ENCODE measurements at places on chromosomes 11 and 22. TPM values are rescaled to one million over a fixed set of nuclear protein-coding genes. Genes with fewer than 3 reads are reported as not detected.
A peak's percentile ranks its signal among the peaks of the same experiment; 100 is the strongest.

The SMIM35 gene
- total RNA-seq: not detected

DNA sequence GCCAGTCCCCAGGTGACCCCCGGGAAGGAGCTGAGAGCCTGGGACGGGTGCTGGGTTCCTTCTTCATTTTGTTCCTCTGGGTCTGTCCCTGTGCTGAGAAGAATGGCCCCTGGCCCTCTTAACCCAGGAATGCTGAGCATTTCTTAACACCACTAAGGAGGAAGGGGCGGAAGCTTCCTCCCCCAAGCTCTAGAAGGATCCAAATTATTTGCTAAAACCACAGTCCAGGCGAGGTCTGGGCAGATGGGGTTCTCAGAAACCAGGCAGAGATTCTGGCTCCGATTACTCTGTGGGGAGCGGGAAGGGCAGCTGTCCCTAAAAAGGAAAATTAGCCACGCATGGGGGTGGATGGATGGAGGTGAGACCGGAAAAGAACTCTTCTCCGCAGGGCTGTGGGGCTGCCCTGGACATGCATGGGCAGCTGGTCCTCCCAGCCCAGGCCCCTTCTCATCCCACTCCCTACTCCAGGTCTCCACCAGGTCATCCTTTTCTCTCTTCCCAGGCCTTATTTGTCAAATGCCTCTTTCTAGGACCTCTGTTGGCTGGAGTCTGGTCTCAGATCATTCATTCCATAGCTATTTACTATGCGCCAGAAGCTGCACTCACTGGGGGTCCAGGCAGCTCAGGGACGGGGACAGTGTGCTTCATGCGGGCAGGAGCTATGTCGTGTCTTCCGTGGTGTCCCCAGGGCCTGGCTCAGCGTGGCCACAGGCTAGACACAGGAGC lies 45.0 kb upstream of the MYH9 start:
- H3K4me1 ChIP-seq: peaks cover 32% of the 10 kb centered on the region
- no peak for DNase-seq
- H3K27me3 ChIP-seq: no peaks in the 10 kb centered on the region
- H3K4me3 ChIP-seq: no peak overlapping the region

DNA sequence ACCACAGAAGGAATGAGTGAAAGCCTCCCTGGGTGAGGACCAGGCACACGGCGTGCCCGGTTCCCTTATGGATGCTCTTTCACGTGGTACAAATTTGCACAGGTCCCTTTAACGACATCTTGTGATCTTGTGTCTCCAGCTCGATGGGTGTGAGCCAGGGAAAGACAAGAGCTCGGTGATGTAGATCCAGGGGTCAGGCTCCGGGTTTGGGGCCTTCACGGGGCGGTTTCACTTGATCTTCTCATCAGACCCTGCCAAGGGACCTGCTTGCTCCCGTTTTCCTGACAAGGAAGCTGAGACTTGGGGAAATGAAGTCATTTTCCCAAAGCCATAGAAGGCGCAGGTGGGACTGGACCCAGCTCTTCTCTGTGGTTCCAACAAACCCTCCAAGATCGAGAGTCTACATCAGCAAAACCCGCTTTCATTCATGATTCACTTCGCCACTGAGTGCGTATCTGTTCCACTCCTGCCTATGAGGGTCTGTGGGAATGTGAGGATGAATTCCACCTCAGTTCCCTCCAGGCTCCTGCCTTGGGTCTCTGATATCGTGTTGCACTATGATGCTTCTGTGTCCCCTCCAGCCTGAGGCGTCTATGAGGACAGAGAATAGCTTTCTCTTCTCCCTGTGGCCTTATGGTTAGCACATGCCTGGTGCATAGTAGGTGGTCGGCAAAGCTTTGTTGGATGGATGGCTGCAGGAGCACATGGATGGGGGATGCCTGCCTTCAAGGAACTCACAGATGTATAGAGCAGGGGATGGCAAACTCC lies 45.0 kb upstream of the ANO1 start:
- no peak overlapping the region for H3K27ac ChIP-seq
- no peaks in the 10 kb centered on the region for H3K4me1 ChIP-seq
- no peaks in the 10 kb centered on the region for H3K36me3 ChIP-seq
- peaks cover 12% of the 10 kb centered on the region for H3K27me3 ChIP-seq

DNA sequence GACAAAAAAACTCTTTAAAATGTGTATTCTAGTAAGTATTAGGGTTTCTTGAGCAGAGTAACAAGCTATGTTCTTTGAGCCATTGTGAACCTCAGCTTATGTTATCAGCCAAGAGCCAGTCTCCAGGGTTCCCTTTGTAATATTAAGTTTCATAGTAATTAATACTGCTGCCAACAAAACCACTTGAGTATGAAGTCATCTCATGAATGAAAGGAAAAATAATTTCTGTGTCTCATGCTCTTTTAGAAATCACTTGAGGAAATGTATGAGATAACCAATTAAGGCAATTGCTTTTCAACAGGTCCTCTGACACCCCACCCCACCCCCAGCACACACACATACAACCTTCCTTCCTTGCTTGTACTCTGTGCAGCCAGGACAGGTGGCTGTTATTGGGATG lies 59.9 kb downstream of the BBOX1 start:
- H3K36me3 ChIP-seq: no peaks in the 10 kb centered on the region
- H3K27me3 ChIP-seq: peaks cover 6% of the 10 kb centered on the region
- DNase-seq: no peak
- H3K4me1 ChIP-seq: no peaks in the 10 kb centered on the region

The PARVA gene
- total RNA-seq: 0.04 TPM

GRCh38 chr11:17601676-17602075 lies 54.6 kb downstream of the OTOG start:
- H3K4me1 ChIP-seq: peaks cover 9% of the 10 kb centered on the region
- DNase-seq: no peak
- peaks cover 4% of the 10 kb centered on the region for H3K27me3 ChIP-seq
- no peak overlapping the region for H3K4me3 ChIP-seq

The KIRREL3 gene
- not detected for total RNA-seq

- peaks cover 8% of the 10 kb centered on the region for H3K27me3 ChIP-seq
- H3K4me3 ChIP-seq: no peak overlapping the region
- no peak overlapping the region for H3K27ac ChIP-seq
- peaks cover 33% of the 10 kb centered on the region for H3K36me3 ChIP-seq
Measured at GRCh38 chr22:39309364-39309861, 10.0 kb downstream of the RPL3 start.

DNA sequence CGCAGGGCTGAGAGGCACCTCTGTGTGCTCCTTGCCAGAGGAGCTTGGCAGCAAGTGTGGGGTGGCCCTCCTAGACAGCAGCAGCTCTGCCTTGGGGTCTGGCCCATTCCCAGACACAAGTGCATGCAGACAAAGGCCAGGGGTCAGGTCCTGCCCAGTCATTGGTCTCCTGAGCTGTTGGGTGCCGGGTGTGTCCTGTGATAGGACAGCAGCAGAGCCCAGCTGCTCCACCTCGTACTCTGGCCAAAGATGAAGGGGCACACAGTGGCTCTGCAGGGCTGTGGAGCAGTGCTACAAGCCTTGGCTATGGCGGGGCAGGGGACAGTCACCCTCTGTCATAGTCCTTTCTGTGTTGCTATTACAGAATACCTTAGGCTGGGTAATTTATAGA lies 17.3 kb upstream of the OSBPL5 start:
- no peaks in the 10 kb centered on the region for H3K4me1 ChIP-seq
- H3K36me3 ChIP-seq: no peaks in the 10 kb centered on the region
- H3K27ac ChIP-seq: no peak overlapping the region
- no peak overlapping the region for H3K4me3 ChIP-seq
- no peaks in the 10 kb centered on the region for H3K27me3 ChIP-seq

DNA sequence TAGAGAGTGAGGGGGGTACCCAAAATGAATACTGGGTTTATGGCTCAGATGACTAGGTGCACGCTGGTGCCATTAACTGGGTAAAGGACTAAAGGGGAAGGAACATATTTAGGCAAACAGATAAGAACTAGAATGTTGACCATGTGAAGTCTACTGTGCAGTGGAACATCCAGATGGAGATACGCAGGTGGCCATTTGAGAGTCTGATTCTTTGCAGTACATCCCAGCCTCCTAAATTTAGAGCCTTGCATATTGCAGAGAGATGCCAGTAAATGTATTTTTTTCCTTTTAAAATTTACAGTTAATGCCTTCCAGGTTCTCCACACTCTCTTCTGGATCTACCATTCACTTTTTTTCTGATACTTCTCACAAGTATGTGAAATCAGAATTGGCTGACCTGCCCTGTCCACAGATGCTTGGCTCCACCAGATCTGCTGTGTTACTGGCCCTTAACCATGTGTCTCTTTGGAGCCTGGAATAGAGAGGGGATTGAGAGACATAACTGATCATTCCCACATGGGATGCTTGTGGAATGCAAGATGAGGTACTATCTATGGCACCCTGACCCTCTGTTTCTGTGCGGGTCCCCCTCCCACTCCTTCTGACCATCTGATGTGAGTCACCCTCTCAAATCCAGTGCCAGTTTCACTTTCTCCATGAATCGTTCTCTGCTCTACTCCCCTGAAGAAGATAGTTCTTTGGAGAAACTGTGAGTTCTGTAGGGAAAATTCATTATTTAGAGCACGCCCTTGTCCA lies 77.0 kb upstream of the NCAM1 start:
- no peaks in the 10 kb centered on the region for H3K36me3 ChIP-seq
- H3K27me3 ChIP-seq: no peaks in the 10 kb centered on the region
- no peaks in the 10 kb centered on the region for H3K4me1 ChIP-seq
- H3K27ac ChIP-seq: no peak overlapping the region
- DNase-seq: no peak
- no peak overlapping the region for H3K4me3 ChIP-seq

The DCHS1 gene
- total RNA-seq: 1.4 TPM

DNA sequence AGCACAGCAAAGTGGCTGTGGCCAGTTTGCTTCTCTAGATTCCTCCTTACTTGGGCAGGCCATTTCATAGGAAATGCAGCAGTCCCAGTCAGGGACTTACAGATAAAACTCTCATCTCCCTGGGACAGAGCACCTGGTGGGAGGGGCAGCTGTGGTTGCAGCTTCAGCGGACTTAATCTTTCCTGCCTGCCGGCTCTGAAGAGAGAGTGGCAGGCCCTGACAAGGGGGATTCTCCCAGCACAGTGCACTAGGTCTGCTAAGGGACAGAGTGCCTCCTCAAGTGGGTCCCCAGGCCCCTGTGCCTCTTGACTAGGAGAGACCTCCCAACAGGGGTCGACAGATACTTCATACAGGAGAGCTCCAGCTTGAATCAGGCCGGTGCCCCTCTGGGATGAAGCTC lies 1649.1 kb downstream of the LRRC4C start:
- no peak overlapping the region for H3K27ac ChIP-seq
- no peaks in the 10 kb centered on the region for H3K36me3 ChIP-seq
- H3K27me3 ChIP-seq: no peaks in the 10 kb centered on the region
- DNase-seq: no peak
- no peak overlapping the region for H3K4me3 ChIP-seq

The PAX6 gene
- total RNA-seq: not detected

- H3K36me3 ChIP-seq: peaks cover 10% of the 10 kb centered on the region
- peak overlapping the region; percentile 99 for H3K4me3 ChIP-seq
- peak; percentile 13 for DNase-seq
- H3K4me1 ChIP-seq: peaks cover 46% of the 10 kb centered on the region
Measured at GRCh38 chr22:40855071-40855978, 1.1 kb downstream of the ST13 start.

GRCh38 chr11:19259487-19260345 lies 19.0 kb upstream of the E2F8 start:
- H3K27me3 ChIP-seq: no peaks in the 10 kb centered on the region
- no peak overlapping the region for H3K27ac ChIP-seq
- H3K4me3 ChIP-seq: no peak overlapping the region
- peak; percentile 44 for DNase-seq
- no peaks in the 10 kb centered on the region for H3K4me1 ChIP-seq

- H3K27me3 ChIP-seq: no peaks in the 10 kb centered on the region
- DNase-seq: no peak
- H3K36me3 ChIP-seq: peaks cover 73% of the 10 kb centered on the region
- peaks cover 69% of the 10 kb centered on the region for H3K4me1 ChIP-seq
- H3K27ac ChIP-seq: no peak overlapping the region
Measured at GRCh38 chr11:83166193-83166866, 9.4 kb downstream of the PCF11 start.

DNA sequence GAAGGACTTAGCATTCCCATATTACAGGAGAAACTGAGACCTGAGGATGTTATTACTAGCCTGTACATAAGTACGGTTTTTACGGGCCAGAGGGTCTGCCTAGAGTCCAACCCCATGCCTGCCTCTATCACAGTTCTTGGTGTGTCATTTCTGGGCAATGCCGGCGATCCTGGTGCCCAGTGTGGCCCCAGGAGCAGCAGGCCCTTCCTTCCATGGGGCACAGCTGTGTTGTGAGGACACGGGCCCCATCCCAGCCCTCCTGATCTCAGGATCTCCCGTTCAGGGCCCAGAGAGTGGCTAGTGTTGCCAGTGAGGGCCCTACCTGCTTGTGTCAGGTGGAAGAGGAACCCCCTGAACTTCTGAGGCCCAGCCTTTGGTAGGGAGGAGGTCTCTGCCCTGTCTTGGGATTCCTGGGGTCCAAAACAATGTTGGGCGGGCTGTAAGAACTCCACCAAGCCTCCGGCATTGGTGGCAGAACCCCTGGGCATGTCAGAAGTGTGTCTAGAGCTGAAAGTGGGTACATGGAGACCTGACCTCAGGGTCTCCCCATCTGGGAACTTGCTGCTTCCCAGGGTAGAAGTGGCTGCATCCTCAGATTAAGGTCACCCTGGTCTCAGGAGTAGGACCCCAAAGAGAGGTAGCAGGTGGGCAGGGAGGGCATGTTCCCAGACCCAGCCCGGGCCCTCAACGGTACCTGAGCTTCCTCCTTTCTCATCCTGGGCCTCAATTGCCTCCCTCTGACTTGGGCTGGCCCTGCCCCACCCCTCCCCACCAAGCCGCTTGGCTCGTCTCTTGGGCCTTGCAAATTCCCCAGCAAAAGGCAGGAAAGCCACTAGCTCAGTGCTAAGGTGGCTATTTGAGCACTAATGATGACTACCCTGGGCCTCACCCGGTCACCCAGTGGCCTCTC lies 74.6 kb upstream of the KCNQ1OT1 start:
- H3K36me3 ChIP-seq: no peaks in the 10 kb centered on the region
- H3K4me1 ChIP-seq: peaks cover 22% of the 10 kb centered on the region
- DNase-seq: no peak
- no peak overlapping the region for H3K27ac ChIP-seq
- no peaks in the 10 kb centered on the region for H3K27me3 ChIP-seq

The TCN1 gene
- total RNA-seq: not detected

DNA sequence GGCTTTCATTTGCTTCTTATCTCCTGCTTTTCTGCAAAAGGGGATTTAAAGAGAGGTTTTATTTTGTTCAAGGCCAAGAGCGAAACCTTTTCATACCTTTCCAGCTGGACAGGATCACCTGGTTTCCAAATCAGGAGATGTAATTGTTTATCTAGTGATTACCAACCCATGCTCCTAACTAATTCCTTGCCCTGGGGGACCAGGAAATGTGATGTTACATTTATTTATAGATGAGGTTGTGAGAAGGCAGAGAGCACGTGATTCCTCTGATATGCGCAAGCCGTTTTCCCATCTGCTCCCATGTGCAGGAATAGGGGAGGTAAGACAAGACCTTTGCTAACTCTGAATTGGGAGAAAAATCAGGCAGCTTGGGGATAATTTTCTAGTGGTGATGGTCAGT lies 507.2 kb upstream of the LARGE1 start:
- H3K36me3 ChIP-seq: no peaks in the 10 kb centered on the region
- no peak for DNase-seq
- no peak overlapping the region for H3K4me3 ChIP-seq
- H3K4me1 ChIP-seq: no peaks in the 10 kb centered on the region
- H3K27me3 ChIP-seq: peaks cover 3% of the 10 kb centered on the region
- H3K27ac ChIP-seq: no peak overlapping the region

GRCh38 chr11:75561426-75562047 lies 516 bp upstream of the SERPINH1 start:
- H3K4me3 ChIP-seq: peak overlapping the region; percentile 90
- H3K27ac ChIP-seq: peak overlapping the region; percentile 92
- DNase-seq: no peak
- H3K4me1 ChIP-seq: peaks cover 38% of the 10 kb centered on the region

The KRTAP5-9 gene
- not detected for total RNA-seq
